ENCODE measurements at places on chromosomes 1 and 21.

GRCh38 chr1:109198745-109199144, 15.0 kb upstream of the SARS1 start:
- no peak for DNase-seq

- no peak for DNase-seq
These were observed 41.2 kb downstream of the DMAP1 start for GRCh38 chr1:44254392-44254910.

GRCh38 chr21:15651172-15651571, 78.6 kb upstream of the USP25 start:
- DNase-seq, result no peak

GRCh38 chr1:192880231-192880630, 71.4 kb downstream of the RGS2 start:
- DNase-seq, result no peak

DNA sequence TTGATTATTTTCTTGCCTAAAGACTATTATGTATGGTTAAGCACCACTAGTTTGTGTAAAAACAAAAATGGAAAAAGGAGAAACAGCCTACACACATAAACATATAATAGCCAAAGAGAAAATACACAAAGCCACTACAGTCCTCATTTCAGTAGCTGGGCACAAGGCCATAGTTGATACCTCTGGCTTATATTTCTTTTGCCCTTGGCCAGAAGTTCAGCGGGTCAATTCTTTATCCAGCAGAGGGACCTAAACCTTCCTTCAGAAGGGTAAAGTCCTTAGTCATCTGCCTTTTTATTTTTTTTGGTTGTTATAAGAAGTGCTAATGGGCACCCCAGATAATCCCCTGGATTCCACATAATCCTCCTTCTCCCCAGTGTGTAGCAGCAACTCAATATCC, 134.1 kb downstream of the PIGK start:
- DNase-seq, result no peak

DNA sequence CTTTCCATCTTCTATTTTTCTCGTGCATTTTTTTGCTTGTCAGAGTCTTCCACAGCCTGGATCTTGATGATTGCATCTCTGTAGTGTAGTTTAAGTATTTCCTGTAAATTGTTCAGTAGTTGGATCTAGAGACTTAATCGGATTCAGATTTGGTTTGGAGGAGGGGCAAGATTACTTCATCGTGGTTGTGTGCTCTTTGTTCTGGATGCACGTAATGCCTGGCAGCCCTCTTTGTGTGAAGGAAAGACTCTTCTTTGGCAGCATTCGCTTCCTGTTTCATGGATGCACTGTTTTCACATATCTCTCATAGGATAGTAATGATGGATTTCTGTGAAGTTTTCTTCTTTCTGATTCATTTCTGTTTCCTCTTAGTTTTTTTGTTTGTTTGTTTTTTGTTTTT, 14.2 kb downstream of the SEMA4A start:
- no peak for DNase-seq

DNA sequence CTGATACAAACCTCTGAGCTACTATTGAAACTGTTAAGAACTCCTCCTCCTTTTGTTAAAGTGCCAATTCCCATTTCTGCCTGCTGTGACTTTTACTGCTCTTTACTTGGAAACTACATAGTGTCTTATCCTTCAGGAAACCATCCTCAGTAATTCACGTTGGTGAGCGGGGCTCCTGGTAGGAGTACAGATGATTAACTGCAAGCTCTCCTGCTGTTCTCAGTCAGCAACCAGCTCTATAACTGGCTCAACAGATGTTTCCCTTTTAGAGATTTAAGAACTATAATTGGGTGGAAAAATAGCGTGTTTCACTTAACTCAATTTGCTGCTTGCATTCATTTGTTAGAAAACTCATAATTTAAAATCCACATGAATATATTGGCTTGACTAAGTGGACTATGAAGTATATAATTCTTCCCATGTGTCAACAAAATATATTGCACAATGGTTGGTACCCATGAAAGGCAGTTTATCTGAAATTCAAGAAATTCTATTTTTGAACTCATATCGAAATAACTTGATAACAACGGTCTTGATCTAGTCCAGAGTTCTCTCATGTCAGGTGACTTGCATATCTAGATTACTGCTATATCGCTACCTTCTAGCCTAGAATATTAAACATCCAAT, 574.0 kb downstream of the KCNT2 start:
- no peak for DNase-seq

DNA sequence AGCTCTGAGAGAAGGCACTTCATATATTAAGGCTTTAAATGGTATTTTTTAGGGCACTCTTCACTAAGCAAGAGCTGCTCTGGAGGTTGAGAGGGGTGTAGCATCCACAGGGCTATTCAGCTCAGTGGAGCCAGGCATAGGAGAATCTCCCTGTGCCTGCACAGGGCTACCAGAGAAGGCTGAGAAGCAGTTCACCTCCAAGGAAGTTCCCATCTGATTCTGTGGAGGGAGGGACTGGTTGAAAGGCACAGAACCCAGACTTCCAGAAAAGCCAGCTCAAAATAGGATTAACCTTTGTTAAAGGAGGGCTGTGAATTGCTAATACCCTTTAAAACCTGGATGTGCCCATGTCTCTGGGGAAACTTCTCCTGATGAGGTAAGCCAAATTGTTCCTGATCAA, 304.5 kb downstream of the TTLL7 start:
- DNase-seq, result no peak
